ENCODE measurements at places on chromosomes 7 and 10.
A peak's percentile ranks its signal among the peaks of the same experiment; 100 is the strongest.

GRCh38 chr10:109114579-109114978, 808.7 kb downstream of the XPNPEP1 start:
- DNase-seq, result peak; percentile 22

DNA sequence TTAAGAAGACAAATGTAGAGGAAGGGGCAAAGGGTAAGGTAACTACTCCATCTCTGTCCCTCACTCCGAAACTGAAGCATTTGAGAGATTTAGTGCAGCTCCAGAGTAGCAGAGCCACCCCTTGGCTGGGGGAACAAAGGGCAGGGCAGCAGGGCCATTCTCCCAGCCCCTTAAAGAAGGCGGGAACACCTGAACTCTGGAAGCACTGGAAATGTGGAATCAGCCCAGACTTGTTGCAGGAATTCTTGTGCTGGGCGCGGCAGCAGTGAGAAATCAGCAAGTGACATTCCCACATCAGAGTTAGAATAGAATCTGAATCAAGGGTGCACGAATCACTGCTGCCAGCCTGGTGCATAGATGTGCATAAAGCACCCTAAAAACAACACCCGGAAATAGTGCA, 34.4 kb upstream of the GRM8 start:
- no peak for DNase-seq

GRCh38 chr10:44978570-44979280, at the start of gene DEPP1:
DEPP1 (minus strand) TSS chr10:44978809; CDS start chr10:44978030, 779 bp downstream.
- DNase-seq, result peak; percentile 96

GRCh38 chr7:1742555-1743303, 72.7 kb downstream of the ELFN1 start:
- peak; percentile 24 for DNase-seq

- DNase-seq, result no peak
Observed at GRCh38 chr7:50650057-50650664, 85.0 kb upstream of the DDC start.

GRCh38 chr7:132347123-132347522, 229.1 kb downstream of the PLXNA4 start:
- no peak for DNase-seq

- no peak for DNase-seq
Observed at GRCh38 chr10:63116452-63117072, 16.6 kb upstream of the NRBF2 start.

DNA sequence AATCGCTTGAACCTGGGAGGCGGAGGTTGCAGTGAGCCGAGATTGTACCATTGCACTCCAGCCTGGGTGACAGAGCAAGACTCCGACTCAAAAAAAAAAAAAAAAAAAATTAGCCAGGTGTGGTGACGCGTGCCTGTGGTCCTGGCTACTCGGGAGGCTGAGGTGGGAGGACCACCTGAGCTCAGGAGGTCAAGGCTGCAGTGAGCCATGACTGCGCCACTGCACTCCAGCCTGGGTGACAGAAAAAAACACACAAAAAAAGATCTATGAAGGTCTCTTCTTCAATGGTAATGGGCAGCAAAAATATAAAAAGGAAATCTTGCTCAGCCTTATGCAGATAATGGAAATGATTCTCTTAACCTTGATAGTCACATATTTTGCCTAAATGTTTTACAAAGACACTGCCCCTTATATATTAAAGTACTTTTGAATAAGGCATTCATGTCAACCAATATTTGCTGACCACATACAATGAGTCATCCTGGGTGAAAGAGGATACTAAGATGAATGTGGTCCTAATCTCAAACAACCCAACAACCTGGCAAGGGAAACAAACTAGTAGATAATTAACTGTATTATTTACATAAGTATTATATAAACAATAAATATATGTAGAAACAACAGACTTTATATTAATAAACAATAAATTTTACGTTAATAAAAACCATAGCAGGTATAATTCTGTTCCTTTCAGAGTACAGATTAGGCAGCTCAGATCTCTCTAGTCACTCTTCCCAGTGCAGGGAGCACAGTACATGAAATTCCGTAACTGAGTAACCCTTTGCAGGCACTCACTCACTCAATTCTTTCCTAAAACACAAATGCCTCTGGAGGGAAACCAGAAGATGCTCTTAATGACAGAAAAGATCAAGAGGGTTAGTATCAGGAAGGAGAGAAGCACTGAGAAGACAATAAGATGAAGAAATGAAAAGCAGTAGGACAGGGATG, 8.1 kb downstream of the TOMM7 start:
- peak; percentile 77 for DNase-seq

DNA sequence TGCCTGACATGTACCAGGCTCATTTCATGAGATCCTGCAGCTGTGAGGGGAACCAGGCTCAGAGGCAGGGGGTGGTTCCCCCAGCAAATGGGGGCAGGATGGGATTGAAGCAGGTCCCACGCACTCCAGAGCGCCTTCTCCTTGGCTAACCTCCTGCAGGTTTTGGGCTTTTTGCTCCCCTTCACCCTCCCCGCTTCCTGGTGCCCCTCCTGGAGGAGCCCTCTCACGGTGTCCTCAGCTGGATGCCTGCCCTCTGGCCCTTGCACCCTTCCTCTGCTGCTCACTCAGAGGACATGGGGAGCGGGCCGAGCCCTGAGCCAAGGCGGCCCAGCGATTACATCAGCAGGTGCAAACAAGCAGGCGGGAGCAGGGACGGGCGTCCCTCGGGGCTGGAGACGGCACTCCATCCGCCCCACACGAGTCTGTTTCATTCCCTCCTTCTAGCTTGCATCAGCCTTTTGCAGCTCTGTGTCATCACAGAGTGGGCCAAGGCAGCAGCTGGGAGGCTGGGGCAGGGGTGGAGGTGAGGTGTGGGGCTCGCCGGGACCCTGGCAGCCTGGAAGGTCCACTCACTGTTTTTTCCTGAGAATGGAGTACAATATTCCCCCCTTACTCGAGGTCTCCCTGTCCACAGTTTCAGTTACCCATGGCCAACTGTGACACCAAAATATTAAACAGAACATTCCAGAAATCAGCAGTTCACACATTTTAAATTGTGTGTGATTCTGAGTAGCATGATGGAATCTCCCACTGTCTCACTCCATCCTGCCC, 52.7 kb upstream of the SLC29A3 start:
- DNase-seq, result no peak

DNA sequence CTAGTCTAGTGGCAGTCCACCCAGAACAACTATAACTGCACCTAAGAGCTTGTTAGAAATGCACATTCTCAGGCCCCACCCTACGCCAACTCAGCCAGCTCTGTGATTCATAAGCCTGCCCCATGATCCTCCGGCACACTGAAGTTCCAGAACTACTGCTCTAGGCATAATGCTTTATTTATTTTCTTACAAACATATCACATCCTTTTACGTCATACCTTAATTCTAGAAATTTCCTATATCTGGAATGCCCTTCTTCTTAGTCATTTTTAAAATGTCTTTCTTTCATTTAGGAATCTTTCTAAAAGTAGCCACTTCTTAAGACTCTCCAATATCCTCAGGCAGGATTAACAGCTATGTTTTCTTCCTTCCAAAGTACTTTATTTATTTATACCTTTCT, 480.1 kb downstream of the INHBA start:
- DNase-seq, result peak; percentile 67

DNA sequence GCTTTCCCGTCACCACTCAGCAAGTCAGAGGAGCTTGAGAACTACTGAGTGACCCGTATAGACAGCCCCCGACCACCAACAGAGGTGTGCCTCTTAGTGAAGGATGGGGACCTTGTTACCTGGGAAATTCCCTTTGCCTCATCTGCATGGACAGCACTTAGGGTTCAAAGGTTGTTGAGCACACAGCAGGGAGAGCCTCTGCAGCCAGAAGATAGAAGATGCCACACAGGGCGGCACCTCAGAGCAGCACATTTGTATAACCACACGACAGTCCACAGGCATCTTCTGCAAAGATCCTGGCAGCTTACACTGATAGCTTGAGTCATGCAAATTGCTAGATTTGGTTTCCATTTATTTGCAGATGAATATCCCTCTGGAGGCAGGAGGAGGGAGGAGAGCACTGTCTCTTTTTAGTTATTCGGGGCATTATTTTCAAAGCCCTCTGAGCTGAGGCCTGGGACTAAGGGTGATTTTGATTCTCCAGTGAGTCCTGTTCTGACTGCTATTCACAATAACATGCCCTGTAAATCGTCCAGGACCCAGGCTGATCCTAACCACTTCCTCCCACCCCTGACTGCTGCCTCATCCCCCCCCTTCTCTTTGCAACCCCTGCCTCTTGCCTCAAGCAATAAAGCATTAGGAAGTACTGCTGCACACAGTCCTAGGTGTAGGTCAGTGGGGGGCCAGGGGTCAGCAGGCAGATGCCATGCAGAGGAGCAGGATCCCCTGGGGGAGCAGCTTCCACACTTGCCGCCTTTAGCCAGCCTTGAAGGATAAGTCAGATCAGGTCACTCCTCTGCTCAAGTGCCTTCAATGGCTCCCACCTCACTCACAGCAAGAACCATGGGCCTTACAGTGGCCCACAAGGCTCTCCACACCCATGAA, 24.6 kb upstream of the INMT start:
- DNase-seq, result peak; percentile 29

DNA sequence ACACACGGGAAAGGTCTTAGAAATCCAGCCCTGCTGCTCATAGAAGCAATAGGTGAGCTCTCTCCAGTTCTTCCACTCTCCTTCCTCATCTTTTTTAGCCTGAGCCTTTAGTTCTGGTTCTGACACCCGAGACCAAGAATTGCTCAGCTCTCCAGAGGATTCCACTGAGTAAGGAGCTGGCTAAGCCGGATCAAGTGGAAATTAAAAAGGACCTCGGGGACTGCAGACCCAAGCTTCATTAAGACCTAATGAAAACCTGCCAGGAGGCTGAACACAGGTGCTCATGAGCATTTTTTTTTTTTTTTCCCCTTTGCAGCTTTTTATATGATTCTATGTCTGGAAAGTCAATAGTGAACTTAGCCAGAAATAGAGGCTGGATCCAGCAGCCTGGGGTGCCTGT, 1176.0 kb upstream of the AUTS2 start:
- DNase-seq, result no peak

DNA sequence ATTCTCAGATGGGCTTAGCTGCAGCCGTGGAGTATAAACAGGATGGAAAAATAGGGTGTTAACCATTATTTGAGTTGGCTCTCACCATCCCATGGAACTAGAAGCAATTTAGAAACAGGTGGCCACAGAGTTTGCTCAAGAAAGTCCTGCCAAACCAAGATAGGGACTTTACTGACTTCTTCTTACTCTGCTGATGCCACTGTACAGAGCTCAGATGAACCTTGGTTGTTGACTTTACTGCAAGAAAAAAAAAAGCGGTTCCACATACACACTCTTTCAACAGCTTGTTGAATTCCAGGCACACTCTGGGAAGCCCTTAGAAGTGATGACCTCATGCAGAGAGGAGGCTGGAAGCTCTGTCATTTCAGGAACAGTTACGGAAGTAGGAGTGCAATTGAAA, 753.4 kb downstream of the NRG3 start:
- DNase-seq, result no peak

GRCh38 chr7:129535896-129536295, 33.6 kb downstream of the SMKR1 start:
- no peak for DNase-seq

Data from M059J (cell line).